ENCODE measurements at places on chromosomes 16 and 17.

- DNase-seq: no peak
These were observed 91.7 kb downstream of the HS3ST3A1 start for GRCh38 chr17:13510062-13510461.

GRCh38 chr16:68826652-68827051 is 16.7 kb upstream of the TANGO6 start:
- DNase-seq: no peak

GRCh38 chr17:64129765-64130558 is at the start of gene ERN1:
Gene ERN1 (minus strand): TSS chr17:64130144. CDS start chr17:64130029, 115 bp downstream.
- peak; percentile 87 for DNase-seq

DNA sequence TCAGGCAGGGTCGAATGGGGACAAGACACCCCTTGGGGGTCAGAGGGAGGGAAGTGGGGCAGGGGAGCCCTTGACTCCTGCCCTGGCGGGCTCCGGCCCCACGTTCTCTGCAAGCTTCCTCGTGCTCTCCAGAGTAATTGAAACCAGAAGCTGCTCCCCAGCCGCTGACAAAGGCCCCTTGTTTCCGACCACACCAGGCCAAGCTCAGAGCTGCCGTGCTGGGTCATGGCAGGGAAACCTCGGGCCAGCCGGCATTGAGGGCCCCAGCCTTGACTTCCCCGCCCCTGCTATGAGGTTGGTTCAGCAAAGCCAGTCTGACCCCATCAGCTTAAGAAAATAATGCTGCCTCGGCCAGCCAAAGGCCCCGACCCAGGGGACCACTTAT is 43.3 kb downstream of the TIMM22 start:
- no peak for DNase-seq

DNA sequence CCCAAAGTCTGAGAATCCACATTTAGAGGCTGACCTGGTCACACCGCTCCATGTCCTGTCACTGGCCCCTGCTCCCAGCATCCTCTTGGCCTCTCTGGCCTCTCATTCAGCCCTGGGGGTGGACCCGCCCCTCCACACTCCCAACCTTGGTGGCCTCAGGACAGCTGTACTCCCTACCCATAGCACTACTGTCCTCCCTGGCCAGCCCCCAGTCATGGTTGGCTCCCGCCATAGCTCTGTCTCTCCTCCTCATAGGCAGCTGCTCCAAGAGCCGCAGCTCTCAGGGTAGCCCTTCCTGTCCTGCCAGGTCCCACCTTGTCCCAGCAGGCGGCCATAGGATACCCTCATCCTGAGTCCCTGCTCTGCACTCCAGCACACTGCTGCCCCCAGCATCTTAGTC is 38.0 kb upstream of the PHB1 start:
- DNase-seq: no peak

DNA sequence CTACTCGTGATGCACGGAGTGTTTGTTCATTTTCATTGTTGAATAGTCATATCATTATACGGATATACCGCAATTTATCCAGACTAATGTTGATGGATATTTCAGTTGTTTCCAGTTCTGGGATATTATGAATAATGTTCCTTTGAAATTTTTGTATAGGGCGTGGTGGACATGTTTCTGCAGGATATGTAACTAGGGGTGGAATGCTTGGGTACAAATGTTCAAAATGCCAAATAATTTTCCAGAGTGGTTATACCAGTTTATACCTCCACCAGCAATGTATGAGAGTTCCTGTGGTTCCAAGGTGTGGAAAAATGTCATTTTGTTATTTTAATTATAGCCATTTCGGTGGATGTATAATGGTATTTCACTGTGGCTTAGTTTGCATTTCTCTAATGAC is 53.6 kb downstream of the NUP88 start:
- no peak for DNase-seq

GRCh38 chr16:4026854-4027253 is 89.4 kb downstream of the ADCY9 start:
- DNase-seq: no peak

DNA sequence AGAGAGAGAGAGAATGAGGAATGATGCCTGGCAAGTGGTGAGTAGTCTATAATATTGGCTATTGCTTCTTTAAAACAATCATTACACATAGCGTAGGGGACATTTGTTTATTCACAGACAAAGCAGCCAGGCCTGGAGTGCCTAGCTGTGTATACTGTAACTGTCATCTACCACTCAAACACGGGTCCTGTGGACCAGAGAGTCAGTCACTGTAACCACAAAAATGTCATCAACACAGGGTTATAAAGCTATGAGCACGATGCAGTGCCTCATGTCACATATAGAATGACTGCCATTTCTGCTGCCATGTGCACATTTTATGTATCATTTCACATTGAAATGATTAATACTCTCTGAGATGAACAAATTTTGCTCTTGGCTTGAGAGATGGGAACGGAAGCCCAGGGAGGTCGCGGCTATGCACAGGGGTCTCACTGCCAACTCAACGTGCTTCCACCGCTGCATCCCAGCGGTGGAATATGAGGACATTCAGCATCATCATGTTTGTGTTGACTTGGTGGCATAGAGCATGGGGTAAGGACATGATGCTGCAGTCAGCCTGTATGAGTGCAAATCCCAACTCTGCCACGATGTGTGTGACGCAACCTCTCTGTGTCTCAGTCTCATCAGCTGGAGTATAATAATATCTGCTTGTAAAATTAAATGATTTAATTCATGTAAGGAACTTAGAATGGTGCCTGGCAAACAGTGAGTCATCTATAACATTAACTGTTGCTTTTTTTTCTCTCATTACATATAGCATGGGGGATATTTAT is 3.3 kb downstream of the MT1H start:
- DNase-seq: no peak

DNA sequence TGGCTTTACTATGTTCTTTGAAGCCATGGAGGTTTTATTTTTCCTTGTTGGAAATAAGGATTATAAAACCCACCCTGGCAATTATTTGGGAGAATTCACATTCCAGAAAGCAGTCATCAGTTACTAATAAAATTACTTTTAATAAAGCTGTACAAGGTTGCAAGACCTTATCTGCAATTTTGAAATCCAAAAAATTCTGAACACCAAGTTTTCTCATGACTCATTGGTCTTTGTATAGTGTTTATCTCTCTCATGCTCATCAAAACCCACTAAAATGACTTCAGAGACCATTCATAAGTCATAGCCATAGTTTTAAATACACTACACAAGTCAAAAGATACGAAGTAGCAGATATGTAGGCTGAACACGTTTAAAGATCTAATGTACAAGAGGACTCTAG is 6.0 kb upstream of the KRT38 start:
- DNase-seq: no peak

Measured in CD4-positive, alpha-beta T cell treated with Interleukin-4 for 4 hours (primary cell).